ENCODE measurements at places on chromosomes 5 and 9. TPM values are rescaled to one million over a fixed set of nuclear protein-coding genes. Genes with fewer than 3 reads are reported as not detected.

The LIFR gene
- total RNA-seq: 7.8 TPM

The SUSD3 gene
- total RNA-seq: 9.0 TPM

The GCNT1 gene
- total RNA-seq: 33.7 TPM

The CDH9 gene
- 0.79 TPM for total RNA-seq

The DBH gene
- total RNA-seq: not detected

The C9orf50 gene
- not detected for total RNA-seq

GRCh38 chr9:132984202-132985070, 5.9 kb downstream of the GFI1B start:
- no peak for DNase-seq

DNA sequence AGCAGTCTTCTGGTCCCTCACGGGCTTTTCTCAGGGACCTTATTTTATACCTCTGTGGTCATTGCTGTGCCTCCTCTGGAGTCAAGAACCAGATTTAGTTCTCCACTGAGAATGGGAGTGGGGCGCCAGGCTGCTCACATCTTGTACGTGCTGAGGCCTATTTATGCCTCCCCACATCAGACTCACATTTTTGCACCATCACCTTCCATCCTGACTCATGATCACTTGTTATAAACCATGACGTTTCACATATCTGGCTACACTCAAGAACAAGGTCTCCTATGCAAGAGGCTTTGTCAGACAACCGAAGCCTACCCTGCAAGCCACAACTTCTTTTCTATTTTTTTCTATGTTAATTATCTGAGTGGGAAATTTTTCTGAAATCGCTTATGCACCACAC, 10.7 kb downstream of the PRUNE2 start:
- no peak for DNase-seq

GRCh38 chr5:155626592-155626991, 613.0 kb downstream of the KIF4B start:
- DNase-seq: no peak

- DNase-seq: no peak
These were observed 152.4 kb downstream of the MPDZ start for GRCh38 chr9:13127131-13127530.

GRCh38 chr9:133995012-133995896, 3.1 kb upstream of the VAV2 start:
- DNase-seq: no peak

All from H9 (cell line).